Thymus (tissue), 14 donors: ENCODE measurements at places on chromosomes 4 and X. TPM values are rescaled to one million over a fixed set of nuclear protein-coding genes. Genes with fewer than 3 reads are reported as not detected.

GRCh38 chr4:20532116-20532790, 168.0 kb upstream of the PACRGL start:
- H3K4me3 ChIP-seq = no peak overlapping the region
- no peaks in the 10 kb centered on the region for H3K36me3 ChIP-seq
- no peak for DNase-seq
- no peaks in the 10 kb centered on the region for H3K27me3 ChIP-seq
- no peak overlapping the region for H3K27ac ChIP-seq

CCDC158 gene
- total RNA-seq = 0.05 TPM

DNA sequence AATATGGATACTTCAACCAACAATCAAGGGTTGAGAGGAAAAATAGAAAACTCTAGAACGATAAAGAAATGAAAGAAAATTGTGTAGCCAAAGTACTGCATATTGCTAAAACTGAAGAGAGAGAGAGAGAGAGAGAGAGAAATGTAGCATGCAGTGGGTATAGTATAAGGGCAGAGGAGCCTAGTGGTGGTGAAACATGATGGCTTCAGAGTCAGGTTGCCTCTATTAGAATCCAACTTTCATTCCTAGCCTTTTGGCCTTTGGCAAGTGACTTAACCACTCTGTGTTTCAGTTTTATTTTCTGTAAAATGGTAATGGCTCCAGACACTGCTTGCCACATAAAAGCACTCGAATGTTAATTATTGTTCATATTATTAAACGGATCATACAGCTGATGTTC, 71.2 kb upstream of the NAF1 start:
- H3K4me1 ChIP-seq = no peaks in the 10 kb centered on the region
- no peak overlapping the region for H3K27ac ChIP-seq
- no peaks in the 10 kb centered on the region for H3K36me3 ChIP-seq

DNA sequence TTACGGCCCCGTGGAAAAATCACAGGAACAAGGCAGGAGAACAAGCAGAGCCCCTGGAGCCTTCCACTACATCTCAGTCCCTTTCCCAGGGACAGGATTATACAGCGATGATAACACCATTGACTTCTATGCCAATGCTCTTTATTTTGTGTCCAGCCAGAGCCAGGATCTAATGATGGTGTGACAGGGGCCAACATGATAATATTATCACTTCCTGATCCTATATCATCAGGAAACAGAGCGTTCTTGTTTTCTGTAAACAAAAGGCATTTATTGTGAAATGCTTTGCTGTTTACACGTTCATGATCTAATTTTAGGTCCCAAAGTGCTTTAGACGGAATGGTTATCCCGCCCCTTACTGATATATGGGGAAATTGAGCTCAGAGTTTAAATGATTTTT, 12.8 kb downstream of the TMPRSS11E start:
- no peaks in the 10 kb centered on the region for H3K36me3 ChIP-seq
- H3K27me3 ChIP-seq = no peaks in the 10 kb centered on the region
- DNase-seq = no peak
- no peak overlapping the region for H3K4me3 ChIP-seq

DNA sequence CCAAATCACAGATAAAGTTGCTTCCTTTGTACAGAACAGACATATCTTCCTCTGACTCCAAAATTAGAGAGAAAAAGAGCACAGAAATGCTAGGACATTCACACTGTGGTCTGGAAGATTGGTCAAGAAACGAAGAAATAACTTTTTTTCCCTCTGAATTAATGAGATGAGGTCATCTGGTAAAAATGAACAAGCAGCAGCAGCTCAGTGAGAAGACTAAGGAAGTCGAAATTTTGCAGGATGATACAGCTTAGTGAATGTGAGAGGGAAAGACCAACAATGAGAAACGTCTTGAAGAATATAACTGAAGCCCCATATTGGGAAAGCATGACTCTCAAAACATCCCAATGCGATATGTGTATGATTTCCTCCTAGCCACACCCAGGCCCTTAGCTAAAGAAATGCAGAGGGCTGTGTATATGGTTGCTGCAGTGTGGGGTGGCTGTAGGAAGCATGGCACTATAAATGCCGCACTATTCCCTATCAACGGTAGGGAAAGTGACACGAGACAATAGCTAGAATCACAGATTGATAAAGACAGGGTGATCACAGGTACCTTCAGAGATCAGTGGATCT, 208.6 kb downstream of the VEGFC start:
- H3K27me3 ChIP-seq = no peaks in the 10 kb centered on the region
- H3K4me3 ChIP-seq = no peak overlapping the region
- H3K36me3 ChIP-seq = no peaks in the 10 kb centered on the region
- no peaks in the 10 kb centered on the region for H3K4me1 ChIP-seq
- H3K27ac ChIP-seq = no peak overlapping the region
- no peak for DNase-seq

- no peaks in the 10 kb centered on the region for H3K4me1 ChIP-seq
- no peaks in the 10 kb centered on the region for H3K27me3 ChIP-seq
- H3K27ac ChIP-seq = no peak overlapping the region
- no peak overlapping the region for H3K4me3 ChIP-seq
- no peak for DNase-seq
Measured at GRCh38 chr4:109319156-109319555, 16.7 kb upstream of the COL25A1 start.

- H3K4me1 ChIP-seq = no peaks in the 10 kb centered on the region
- H3K27ac ChIP-seq = no peak overlapping the region
- no peak overlapping the region for H3K4me3 ChIP-seq
- no peak for DNase-seq
- no peaks in the 10 kb centered on the region for H3K27me3 ChIP-seq
Measured at GRCh38 chr4:78845472-78845871, 69.3 kb downstream of the BMP2K start.

ACSL1 gene
- total RNA-seq = 8.7 TPM

- no peak overlapping the region for H3K27ac ChIP-seq
- no peaks in the 10 kb centered on the region for H3K4me1 ChIP-seq
- no peaks in the 10 kb centered on the region for H3K36me3 ChIP-seq
- no peak for DNase-seq
- H3K4me3 ChIP-seq = no peak overlapping the region
- no peaks in the 10 kb centered on the region for H3K27me3 ChIP-seq
Measured at GRCh38 chr4:17093481-17093880, 195.0 kb upstream of the LDB2 start.
